ENCODE measurements at places on chromosomes 3 and 15.

DNA sequence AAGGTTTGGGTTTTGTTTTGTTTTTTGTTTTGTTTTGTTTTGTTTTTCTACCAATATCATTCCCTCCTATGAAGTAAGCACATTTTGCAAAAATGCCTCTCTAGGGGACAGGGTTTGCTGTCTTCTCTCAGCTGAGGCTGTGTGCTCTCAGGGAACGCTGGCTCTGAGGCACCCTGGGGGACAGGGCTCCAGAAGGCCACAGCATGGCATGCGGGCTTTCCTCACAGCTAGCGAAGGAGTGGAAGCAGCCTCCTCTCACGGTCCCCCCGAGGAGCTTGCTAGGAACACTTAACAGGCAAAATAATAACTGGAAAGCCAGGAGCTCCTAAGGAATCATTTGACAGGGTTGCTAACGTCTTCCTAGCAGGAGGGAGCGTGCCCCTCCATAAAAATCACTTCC, 227.7 kb upstream of the ST8SIA2 start:
- no peak for DNase-seq

DNA sequence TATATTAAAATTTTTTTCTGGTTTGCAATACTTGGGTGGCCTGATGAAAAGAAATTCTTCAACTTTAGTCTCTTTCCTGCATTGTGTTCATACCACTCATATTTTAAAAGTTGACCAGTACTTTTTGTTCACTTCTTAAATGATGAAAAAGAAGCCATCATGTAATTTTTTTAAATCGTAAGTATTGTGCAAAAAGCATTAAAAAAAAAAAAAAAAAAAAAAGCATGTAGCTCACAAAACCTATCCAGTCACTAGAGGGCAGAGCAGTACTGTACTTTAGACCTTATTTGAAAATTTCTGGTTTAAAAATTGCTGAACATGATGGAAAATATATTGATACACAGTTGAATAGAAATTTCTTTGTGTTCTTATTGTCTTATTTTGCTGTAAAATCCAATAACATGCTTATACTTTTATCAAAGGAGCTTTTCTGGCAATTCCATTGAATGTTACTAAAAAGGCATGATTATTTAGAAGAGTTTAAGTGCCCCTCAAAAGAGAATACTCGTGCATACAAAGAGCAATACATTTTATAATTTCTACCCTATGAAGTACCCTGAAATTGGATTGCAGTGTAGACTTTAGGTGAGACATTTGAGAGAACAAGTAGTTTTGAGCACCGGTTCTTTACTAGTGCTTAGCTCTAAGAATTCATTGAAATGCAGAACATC, 137.7 kb downstream of the BBX start:
- no peak for DNase-seq

- no peak for DNase-seq
These were observed 861.3 kb downstream of the ZPLD1 start for GRCh38 chr3:103295974-103296570.

DNA sequence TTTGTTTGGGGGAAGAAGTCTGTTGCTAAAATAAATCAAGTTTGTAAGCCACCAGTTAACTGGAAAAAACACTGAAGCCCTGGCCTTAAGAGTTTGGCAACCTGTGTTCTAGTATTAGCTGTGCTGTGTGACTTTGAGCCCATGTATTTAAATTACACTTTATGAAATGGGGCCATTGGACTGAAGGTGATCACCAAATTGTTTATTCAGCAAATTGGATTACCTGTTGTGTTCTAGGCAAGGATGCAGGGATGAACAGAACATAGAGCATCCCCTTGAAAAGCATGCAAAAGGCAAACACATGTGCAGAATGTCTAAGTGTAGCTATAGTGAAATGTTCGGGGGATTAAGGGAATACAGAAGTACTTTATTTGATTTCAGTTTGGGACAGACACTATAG, 54.6 kb downstream of the TMOD3 start:
- no peak for DNase-seq

DNA sequence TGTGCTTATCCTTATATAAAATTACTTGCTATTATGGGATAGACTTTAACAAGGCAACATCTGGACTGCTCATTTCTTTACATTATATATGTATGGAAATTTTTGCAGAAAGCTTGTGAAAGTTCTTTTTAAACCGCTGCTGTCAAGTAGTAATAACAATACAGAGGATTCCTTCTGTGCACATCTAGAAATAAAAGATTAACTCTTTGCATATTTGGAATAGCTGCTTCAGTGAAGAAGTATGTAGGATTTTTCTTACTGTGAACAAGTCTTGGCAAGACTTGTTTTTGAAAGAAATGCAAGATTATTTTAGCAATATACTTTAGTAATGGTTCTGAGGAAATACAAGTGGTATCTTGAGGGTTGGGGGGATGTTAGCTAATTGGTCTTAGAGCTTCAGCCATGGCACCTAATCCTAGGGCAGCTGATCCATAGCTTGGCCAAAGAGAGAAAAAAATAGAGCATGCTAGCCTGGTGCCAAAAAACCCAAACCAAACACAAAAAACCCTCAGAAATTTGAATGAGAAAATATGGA, 4.3 kb downstream of the PRKCI start:
- DNase-seq = no peak

DNA sequence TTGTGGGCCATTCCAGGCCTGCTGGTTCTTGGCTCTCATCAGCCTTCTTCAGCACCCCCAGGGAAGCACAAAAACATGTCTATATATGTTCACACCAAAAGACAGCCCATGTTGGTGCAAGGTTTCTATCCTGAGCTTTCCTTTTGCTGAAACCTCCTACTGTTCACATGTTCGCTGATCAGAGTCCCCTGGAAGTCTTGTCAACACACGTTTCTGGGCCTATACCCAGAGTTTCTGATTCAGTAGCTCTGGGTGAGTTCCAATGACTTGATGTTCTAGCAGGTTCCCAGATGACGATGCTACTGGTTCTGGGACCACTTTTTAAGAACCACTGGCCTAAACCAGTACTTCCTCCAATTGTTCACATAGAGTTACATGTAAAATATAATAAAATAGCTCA, 46.0 kb downstream of the SUCNR1 start:
- DNase-seq = no peak
